ENCODE measurements at places on chromosomes 12 and 14.

- DNase-seq = no peak
Observed at GRCh38 chr14:91231446-91231845, 13.1 kb downstream of the GPR68 start.

DNA sequence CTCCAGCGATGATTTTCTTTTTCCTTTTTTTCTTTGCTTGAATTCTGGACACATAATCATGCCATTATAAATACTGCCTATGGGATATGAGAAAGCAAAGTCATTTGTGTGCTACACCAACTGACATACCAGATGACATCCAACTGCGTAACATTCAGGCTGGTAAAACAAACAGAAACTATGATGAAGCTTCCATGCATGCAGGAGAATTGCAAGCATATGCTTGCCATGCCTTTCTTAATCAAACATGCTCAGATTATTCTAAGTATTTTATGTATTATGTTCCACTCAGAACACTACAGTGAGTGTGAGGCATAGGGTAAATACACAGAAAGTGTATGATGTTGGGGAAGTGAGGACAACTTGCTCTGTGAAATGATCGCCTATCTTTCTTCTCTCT is 97.4 kb downstream of the C12orf50 start:
- peak; percentile 38 for DNase-seq

DNA sequence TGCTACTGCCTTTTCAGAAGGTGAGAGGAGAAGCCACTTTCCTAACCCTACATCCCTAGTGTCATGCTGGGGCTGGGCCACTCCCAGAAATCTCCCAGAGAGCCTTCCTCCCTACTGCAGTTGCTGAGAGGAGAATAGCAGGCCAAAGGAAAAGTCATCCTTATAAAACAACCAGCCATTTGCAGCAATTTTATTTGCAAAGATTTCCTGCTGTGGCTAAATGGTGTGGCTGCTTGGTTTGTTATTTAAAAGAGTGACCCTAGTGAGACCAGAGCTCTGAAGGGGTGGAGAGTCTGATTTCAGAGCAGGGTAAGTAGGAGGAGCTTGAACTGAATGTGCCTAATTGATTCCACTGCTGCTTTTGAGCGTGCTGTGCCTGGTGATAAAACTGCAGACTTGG is 232.0 kb downstream of the GRIN2B start:
- no peak for DNase-seq

- DNase-seq = no peak
Observed at GRCh38 chr12:114774197-114774596, 90.2 kb upstream of the TBX3 start.

DNA sequence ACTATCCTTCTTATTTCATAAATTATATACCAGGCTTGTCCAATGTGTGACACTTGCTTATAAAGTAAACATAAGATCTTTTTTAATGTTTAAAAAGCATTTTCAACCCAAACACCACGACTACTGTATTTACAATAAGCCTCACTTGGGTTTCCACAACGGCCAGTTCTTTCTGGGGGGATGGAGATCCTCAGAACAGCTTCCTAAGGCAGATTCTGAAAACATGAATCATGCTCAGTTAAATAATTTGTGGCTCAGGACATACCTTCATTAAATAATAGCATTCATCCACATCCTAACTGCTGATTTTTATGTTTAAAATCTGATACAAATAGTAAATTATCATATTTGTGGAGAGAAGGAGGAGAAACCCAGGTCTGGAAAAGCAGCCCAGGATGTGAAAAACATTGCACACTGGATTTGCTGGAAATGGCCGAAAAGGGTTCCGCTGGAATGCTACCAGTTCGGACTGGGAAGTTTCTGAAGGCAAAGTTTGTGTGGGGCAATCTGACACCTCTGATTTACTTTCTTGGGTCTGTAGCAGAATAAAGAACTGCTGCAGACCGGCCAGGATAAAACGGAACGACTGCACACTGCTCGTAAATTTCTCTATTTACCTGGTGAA is 597 bp downstream of the GLT8D2 start:
- DNase-seq = peak; percentile 39

- DNase-seq = no peak
Observed at GRCh38 chr12:25677232-25677937, 124.3 kb upstream of the LMNTD1 start.

DNA sequence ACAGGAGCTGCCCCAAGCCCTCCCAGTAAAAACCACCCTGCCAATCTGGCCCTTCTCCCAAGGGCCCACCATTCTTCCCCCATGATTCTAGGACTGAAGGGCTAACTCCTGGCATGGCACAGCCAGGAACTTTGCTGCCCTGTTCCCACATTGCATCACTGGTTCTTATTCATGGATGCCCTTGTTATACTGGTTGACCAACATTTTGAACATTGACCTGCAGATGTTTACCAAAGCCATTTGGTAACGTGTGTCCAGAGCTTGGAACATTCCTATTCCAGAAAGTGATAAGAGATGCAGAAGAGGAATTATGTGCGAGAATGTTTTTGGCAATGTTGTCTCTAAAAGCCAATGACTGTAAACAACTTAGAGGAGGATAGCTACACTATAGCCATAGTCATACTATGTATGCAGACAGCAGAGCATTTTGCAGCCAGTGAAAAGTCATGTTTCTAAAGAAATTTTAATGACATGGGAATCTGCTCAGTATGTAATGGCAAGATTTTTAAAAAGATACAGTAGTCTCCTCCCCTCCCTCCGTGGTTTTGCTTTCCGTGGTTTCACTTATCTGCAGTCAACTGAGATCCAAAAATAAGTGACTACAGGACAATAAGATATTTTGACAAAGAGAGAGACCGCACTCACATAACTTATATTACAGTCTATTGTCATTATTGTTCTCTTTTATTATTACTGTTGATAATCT is 108.8 kb downstream of the DAAM1 start:
- DNase-seq = no peak

DNA sequence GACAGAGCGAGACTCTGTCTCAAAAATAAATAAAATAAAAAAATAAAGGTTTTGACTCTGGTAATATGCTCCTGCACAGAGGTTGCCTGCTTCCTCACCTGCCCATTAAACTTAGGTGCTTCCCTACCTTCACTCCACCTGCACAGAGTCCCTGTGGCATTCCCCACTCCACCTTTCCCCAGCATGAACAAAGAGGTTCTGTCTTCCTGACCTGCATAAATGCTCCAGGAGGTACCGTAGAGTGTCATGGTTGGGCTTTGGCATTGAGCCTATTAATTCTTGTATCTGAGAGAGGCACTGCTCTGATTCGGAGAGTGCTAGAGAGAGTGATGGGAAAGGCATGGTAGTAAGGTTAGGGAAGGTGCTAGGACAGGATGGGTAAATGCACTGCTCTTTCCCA is 6.3 kb downstream of the ARHGAP9 start:
- DNase-seq = no peak

- no peak for DNase-seq
Observed at GRCh38 chr12:20830456-20830855, 20.0 kb downstream of the SLCO1B3 start.

DNA sequence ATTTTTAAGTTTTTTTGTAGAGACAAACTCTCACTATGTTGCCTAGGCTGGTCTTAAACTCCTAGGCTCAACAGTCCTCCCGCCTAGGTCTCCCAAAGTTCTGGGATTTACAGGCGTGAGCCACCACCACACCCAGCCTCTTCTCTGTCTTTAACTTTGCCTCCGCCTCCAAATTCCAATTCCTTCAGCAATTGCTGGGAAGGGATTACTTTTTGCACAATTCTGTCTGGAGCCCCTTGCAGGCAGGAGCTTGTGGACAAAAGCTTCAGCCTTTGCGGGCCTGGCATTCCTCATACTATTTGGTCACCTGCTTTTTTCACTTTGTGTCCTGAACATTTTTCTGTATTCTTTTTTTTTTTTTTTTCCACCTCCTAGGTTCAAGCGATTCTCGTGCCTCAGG is 26.0 kb downstream of the SH2B3 start:
- no peak for DNase-seq

GRCh38 chr12:71469258-71469750 is 29.7 kb downstream of the LGR5 start:
- DNase-seq = no peak

DNA sequence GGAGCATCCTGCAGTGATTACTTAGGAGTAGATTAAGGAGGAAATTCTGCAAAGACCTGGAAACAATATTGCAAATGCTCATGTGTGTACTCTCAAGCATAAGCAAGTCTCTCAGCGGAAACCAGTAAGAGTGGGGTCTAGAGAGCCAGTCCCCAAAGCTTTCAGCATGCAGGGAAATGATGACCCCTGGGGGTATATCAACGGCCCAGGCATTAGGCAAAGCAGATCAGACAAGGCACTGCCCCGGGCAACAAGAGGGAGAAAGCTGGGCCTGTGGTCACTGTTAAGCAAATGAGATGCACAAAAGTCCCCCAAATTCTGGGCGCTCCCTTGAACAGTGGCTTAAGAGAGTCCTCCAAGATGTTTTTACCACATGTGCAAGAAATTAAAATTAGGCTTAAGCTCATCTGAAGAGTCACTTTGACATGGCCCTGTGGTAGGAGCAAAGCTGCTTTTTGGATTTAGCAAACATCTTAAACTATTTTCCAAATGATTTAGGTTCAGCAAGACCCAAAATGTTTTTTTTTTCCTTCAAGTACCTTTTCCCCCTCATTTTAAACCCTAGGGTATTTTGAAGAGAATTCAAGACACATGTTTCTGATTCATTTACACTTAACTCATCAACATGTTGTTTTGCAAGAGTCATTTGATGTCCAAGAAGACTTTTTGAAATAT is 457.1 kb upstream of the TBX3 start:
- DNase-seq = no peak

DNA sequence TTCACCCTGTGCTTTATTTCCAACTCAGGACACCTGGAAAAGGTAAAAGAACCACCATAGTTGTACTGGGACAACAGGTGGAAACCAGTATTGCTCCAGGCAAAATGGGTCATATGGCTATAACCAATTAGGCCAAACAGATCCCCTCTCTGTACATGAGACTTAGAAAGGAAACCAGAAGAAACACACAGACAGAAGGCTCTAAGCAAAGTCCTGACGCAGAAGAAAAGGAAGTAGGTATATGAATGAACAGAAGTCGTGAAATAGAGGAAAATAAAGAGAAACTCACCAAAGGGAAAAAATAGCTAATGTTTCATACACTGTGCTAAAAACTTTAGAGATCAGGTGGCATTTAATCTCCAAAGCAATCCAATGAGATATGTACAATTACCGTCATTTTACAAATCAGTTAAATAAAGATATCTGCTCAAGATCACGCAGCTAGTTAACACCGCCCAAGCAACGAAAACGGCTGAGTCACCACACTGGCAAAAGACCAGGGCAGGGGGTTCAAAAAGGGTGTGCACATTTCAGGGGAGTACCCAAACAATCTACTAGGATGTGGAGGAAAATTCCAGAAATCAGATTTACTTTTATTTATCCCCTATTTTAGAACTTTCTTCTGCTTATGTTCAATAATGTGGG is 82.3 kb downstream of the ITPR2 start:
- no peak for DNase-seq

DNA sequence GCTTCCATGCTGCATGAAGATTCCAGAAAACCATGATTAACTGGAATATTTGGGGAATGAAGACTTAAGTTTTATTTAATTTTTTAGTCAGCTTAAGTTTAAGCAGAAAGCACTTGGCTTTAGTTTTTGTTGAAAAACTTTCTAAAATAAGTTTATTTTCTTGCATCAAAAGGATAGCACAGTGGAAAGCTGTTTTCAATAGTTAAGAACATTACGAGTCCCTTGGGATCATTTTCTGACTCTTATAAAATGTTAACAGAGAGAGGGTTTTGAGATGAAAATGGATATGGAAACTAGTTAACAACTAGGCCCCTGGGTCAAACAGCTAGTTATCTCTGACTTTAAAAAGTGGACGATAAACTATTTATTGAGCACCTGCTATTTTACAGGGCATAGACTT is 181.9 kb upstream of the SLC38A2 start:
- peak; percentile 69 for DNase-seq

- DNase-seq = no peak
Observed at GRCh38 chr12:104888892-104889291, 69.2 kb downstream of the SLC41A2 start.

DNA sequence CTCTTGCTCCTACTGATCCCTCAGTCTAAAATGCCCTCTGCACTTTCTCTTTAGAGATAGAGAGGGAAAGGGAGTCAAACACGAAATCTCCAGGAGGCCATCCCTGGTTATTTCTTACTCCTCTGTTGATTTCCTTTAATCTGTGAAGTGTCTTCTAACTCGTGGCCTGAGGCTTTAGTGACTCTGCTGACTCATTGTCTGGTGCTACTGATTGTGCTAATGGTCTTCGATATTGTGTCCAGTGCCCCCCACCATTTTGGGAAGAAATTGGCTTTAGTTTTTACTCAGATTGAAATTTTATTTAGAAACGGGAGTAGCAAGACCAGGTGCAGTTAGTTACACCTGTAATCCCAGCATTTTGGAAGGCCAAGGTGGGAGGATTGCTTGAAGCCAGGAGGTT is 839 bp downstream of the CLEC9A start:
- DNase-seq = no peak

DNA sequence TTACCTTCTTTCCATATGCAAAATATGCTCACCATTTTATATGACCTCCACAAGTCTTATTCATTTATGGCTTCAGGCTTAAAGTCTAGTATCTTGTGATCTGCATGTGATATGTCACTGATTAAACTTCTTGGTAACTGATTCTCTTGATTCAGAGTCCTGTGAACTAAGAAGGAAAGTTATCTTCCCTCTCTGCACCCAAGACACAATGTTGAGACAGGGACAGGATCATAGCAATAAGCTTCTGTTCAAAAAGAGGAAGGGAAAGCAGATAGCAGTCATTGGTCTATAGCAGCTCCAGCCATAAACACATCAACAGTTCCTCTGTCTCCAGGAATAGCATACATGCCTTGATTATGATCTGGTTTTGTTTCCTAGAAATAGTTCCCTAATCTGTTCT is 103.1 kb downstream of the UNC79 start:
- no peak for DNase-seq

DNA sequence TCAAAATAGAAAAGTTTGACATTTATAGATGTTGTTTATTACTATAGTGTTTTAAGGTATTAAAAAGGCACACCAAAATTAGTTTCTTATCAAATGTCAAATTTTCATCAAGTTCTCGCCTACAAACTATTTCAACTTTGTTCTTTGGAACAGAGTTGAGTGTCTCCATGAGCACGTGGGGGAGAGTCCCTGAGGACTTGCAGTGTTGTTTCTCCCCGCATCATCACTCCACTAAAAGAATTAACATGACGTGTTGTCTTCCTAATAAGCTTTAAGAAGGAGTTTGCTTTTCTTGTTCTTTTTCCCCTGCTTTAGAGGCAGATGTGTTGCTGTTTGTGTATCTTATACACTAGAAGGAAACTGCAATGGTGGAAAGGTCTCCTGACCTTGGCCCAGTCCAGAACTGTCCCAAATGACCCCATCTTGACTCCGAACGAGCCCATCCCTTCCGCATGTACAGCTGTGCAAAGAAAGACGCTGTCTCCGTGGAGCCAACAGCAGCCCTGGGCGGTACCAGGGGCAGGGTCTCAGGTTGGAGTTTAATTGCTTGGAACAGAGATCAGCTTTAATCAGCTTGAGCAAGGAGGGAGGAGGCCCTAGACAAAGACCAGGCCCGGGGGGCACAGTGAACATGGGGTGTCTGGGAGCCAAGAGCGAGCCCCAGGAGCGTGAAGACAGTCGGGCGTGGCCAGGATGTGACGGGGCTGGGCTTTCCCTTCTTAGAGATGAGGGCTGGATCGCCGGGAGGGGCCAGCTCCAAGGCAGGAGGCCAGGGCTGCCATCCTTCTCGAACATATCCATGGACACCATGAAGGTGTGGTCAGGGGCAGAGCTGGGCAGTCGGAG is 215.4 kb upstream of the RTL1 start:
- DNase-seq = no peak
